Activated CD8-positive, alpha-beta memory T cell treated with anti-CD3 and anti-CD28 coated beads, Interleukin-2, amount 50 U/mL, for 4 hours (primary cell): ENCODE measurements at places on chromosomes 2 and 18.

DNA sequence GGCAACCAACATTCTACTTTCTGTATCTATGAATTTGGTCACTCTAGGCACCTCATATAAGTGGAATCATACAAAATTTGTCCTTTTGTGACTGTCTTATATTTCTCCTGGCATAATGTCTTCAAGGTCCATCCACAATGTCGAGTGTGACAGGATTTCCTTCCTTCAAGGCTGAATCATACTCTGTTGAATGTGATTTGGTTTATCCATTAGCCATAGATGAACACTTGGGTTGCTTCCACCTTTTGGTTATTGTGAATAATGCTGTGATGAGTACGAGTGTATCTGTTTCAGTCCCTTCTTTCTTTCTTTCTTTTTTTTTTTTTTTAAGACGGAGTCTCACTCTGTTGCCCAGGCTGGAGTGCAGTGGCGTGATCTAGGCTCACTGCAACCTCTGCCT, 311.3 kb downstream of the TGIF1 start:
- no peak for DNase-seq

GRCh38 chr2:217530392-217531090, 472.3 kb downstream of the TNS1 start:
- no peak for DNase-seq

- no peak for DNase-seq
Observed at GRCh38 chr2:68195096-68195495, 37.4 kb downstream of the PNO1 start.

DNA sequence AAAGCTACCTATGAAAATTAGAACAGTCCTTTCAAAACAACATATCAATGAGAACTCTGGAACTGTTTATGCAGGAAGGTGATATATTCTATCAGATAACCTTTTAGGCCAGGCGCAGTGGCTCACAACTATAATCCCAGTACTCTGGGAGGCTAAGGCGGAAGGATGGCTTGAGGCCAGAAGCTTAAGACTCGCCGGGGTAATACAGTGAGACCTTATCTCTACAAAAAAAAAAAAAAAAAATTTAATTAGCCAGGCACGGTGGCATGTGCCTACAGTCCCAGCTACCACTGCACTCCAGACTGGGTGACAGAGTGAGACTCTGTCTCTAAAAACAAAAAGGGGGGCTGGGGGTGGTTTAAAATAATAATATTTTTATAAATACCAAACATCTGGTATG, 77.9 kb downstream of the OSBPL1A start:
- no peak for DNase-seq

DNA sequence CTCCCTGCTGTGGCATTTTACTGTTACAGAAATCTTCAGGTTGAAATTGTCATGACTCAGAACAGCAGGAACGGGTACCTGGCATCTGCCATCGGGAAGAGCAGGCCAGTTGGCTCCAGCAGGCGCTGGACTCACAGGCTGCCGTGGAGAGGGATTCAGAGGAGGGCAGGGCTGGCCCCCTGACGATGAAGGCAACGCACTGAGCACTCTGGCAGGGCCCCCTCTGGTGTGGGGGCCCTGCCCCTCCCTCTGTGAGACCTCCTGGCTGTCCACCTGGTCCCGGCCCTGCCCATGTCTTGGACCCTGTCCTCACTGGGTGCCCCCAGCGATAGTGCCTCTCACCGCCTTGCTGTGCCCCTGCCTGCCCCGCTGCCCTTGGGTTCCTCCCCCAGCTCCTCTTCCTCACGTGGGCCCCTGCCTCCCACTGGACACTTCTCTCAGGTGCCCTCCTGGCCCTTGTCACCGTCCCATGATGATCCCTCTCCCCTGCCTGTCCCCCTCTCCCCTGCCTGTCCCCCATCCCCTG, 23.3 kb upstream of the ALLC start:
- DNase-seq: no peak

DNA sequence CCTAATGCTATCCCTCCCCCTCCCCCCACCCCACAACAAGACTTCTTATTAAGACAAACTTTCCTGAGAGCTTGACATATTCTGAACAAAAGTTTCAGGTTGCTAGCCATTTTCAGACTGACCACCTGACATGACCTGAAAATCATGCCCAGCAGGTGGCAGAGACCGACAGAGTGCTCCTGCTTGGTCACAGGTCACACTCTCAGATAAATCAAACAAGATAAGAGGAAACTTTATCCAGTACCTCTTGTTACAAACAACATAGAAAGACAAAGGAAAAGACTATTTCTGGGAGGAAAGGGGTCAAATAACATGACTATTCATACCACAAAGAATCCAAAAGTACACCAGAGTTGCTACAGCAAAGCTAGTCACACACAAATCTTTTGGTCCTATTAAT, 107.4 kb downstream of the TMEM200C start:
- no peak for DNase-seq

- DNase-seq: no peak
Observed at GRCh38 chr2:101518578-101519492, 43.9 kb upstream of the RFX8 start.

- DNase-seq: no peak
Observed at GRCh38 chr2:200220251-200220650, 86.2 kb upstream of the SPATS2L start.

GRCh38 chr18:23920054-23920453, 94.5 kb upstream of the TTC39C start:
- DNase-seq: no peak

DNA sequence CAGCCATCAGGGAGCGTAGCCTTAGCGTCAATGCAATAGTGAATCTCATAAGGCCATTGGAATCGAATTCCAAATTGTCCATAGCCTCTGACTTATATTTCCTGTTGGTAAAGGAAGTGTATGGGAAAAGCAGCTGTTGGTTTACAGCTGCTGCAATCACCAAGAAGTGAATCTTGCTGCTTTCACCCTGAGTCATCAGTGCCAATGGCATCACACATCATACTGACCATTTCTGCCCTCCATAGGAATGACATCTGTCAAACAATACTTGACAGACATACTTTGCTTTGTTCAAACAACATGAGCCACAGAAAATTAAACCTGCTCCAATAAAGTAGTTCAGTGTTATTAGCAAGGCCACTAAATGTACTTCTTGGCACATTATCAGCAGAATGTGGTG, 111.2 kb upstream of the KLHL29 start:
- DNase-seq: no peak
